Esophagus squamous epithelium (tissue), 5 donors: ENCODE measurements at places on chromosomes 3 and 15.

- DNase-seq, result no peak
Observed at GRCh38 chr3:17398959-17399551, 343.4 kb downstream of the TBC1D5 start.

- DNase-seq, result no peak
Observed at GRCh38 chr15:42736178-42736792, 643 bp downstream of the CDAN1 start.

- DNase-seq, result no peak
Observed at GRCh38 chr3:30913176-30913575, 18.7 kb upstream of the GADL1 start.

DNA sequence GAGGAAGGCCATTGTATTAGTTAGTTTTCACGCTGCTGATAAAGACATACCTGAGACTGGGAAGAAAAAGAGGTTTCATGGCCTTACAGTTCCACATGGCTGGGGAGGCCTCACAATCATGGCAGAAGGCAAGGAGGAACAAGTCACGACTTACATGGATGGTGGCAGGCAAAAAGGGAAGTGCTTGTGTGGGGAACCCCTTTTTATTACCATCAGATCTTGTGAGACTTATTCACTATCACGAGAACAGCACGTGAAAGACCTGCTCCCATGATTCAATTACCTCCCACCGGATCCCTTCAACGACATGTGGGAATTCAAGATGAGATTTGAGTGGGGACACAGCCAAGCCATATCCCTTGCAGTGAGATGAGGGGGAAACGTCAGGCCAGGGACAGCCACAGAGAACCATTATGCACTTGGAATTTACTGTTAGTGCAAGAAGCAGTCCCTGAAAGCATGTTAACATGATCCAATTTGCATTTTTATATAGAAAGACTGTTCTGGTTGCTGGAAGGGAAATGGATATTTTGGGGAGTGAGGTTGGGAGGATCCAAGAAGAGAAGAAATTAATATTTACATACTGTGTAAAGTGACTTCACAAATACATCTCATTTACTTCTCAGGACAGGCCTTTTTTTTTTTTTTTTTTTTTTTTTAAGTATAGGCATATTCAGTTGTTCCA, 87.1 kb downstream of the ARNT2 start:
- DNase-seq, result no peak

GRCh38 chr15:86054338-86054737, 25.3 kb upstream of the AGBL1 start:
- no peak for DNase-seq

- no peak for DNase-seq
Observed at GRCh38 chr3:89101251-89101650, 6.2 kb upstream of the EPHA3 start.
